ENCODE measurements at places on chromosomes 1 and 21. TPM values are rescaled to one million over a fixed set of nuclear protein-coding genes. Genes with fewer than 3 reads are reported as not detected.

DNA sequence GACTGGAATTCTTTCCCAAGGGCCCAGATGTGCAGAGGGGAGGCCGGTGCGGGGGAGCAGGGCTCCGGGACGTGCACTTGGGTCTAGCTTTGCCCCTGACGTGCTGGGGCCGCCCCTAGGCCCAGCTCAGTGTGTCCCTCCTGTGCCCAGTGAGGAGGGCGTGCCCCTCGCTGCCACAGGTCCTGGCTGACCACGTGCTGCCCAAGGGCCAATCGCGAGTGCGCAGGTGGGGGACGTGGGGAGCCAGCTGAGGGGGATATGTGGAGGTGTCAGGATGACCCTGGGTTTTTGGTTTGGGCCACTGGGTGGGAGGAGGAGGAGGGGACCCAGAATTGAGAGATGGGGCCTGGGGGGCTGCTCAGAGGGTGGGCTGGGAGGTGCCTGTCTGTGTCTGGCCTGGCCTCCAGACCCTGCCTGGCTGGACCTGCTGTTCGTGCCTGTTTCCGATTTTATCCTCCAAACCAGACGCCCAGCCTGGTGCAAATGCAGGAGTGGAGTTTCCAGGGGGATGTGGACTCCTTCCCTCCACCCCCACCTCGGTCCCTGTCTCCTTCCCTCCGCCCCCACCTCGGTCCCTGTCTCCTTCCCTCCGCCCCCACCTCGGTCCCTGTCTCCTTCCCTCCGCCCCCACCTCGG lies 6.1 kb upstream of the RNF223 start:
- peak; percentile 74 for DNase-seq

GRCh38 chr1:168097921-168098528 lies 38.7 kb downstream of the GPR161 start:
- no peak for DNase-seq

DNA sequence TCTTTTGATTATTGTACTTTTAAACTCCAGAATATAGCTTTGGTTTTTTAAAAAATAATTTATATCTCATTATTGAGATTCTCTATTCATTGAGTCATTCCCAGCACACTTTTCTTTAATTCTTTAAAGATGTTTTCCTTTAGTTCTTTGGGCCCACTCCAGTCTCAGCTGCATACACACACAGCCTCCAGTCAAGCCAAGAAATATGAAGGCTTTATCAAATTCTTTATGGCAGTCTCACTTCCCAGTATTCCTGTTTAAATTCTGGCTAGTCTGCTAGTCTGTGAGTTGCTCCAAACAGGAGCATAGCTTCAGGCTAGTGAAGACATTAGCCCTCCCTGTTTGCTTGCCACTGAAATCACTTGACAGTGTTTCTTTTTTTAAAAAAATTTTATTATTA lies 61.2 kb downstream of the CRP start:
- DNase-seq, result no peak

Gene CFHR5
- polyA plus RNA-seq, result not detected

DNA sequence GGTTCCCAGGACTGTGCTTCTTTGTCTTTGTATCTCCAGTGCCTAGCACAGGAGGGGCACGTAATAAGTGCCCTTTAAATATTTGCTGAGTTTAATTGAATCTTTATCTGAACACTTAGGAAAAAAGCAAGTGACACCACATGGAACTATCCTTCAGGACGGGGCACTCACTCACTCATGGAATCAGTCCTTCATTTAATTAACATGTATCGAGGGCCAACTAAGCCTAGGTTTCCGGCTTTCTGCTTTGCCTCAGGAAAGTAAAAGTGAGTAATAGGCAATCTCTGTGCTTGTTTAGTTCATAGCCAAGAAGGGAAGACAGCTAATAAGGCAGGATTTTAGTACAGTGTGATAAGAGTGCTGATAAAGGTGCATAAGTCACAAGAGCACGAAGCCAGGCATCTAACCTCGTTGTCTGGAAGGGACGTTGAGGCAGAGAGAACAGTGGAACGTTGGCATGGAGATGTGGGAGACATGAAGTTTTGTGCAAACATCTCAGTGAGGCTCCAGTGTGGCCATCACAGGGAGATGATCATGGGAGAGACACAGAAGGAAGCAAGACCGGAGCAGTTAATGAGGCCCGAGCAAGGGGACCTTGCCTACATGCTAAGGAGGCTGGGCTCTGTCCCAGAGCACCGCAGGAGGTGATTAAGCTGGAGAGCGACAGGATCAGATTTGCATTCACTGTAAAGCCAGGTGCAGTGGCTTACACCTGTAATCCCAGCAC lies 54.1 kb upstream of the TRIM67 start:
- DNase-seq, result no peak

DNA sequence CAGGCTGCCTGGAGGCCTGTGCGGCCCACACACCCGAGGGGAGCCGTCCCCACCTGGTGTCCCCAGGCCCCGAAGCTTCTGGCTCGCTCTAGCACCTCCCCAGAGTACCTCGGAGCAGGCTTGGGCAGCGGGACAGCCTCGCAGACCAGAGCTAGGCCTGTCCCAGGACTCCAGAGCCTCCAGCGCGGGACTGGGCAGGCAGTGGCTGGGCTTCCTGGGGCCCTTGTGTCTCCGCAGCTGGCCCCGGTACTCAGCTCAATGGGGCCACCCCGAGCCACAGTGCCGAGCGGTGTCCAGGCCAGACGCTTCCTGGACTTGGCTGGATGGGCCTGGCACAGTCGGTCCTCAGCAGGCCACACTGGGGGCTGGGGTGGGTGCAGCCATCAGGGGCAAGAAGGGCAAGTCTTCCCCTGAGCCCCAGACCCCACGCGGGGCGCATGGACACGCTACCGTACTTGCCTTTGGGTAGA lies 4.9 kb downstream of the SCNN1D start:
- no peak for DNase-seq

- peak; percentile 42 for DNase-seq
Measured at GRCh38 chr1:219066631-219067349, 106.9 kb upstream of the LYPLAL1 start.

Gene HPDL
- 1.8 TPM for polyA plus RNA-seq

Gene PLA2G2A
- polyA plus RNA-seq, result 3.6 TPM

- DNase-seq, result no peak
Measured at GRCh38 chr21:37580666-37581065, 214.1 kb downstream of the DYRK1A start.

GRCh38 chr1:74502432-74502831 lies 10.0 kb downstream of the LRRC53 start:
- peak; percentile 40 for DNase-seq

GRCh38 chr1:21537511-21537931 lies 28.3 kb downstream of the ALPL start:
- DNase-seq, result no peak

Gene CFAP141
- not detected for polyA plus RNA-seq

GRCh38 chr1:190864013-190864641 lies 386.5 kb upstream of the BRINP3 start:
- DNase-seq, result no peak

Gene BEST4
- 0.19 TPM for polyA plus RNA-seq

GRCh38 chr1:47228644-47229030 lies 3.4 kb downstream of the TAL1 start:
- DNase-seq, result no peak

DNA sequence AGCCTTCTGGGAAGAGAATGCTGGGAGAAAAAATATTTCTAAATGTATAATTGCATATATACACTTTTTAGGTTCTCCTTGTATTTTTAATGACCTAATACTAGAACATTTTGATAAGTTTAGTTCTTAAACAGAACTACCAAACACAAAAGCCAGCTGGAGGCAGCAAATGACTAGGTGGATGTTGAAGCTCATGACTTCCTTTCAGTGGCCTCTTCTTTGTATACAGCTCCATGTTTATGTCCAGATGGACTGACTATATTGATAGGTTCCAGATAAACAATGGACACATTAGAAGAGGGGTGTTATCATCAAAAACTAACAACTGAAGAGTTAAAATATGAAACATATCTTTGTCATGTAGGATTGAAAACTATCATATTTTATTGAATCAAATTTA lies 52.5 kb downstream of the LRRC8D start:
- no peak for DNase-seq

GRCh38 chr1:3598051-3598491 lies 13.2 kb downstream of the MEGF6 start:
- DNase-seq, result peak; percentile 68

Gene CELA3A
- not detected for polyA plus RNA-seq

Gene IFI44L
- 1.7 TPM for polyA plus RNA-seq

Gene KRTAP19-1
- polyA plus RNA-seq, result not detected
